ENCODE measurements at places on chromosomes 13 and 19. TPM values are rescaled to one million over a fixed set of nuclear protein-coding genes. Genes with fewer than 3 reads are reported as not detected.
A peak's percentile ranks its signal among the peaks of the same experiment; 100 is the strongest.

The ZNF526 gene
- 6.0 TPM for total RNA-seq

The ZNF579 gene
- 1.6 TPM for total RNA-seq

- no peaks in the 10 kb centered on the region for H3K36me3 ChIP-seq
- H3K4me3 ChIP-seq = no peak overlapping the region
- no peak overlapping the region for H3K27ac ChIP-seq
- DNase-seq = no peak
- no peaks in the 10 kb centered on the region for H3K4me1 ChIP-seq
These were observed 768.8 kb upstream of the SLC10A2 start for GRCh38 chr13:103835052-103835451.

DNA sequence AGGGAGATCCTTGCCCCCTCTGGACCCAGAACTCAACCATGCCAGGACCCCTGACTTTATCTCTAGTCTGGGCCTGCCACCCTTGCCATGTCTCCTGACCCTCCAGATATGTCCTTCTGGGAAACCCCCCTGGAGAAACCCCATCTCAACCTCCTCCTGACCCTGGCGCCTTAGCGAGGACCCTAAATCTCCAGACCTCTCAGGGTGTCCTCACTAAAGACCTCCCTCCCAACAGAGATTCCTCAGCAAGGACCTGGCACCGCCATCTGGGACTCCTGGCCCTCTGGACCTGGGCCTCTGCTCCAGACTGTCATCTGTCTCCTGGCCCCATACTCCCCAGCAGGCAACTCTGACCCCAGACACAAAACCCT lies 1.3 kb downstream of the KCNK6 start:
- DNase-seq = no peak
- no peaks in the 10 kb centered on the region for H3K27me3 ChIP-seq
- H3K4me1 ChIP-seq = no peaks in the 10 kb centered on the region
- peak overlapping the region; percentile 68 for H3K27ac ChIP-seq

DNA sequence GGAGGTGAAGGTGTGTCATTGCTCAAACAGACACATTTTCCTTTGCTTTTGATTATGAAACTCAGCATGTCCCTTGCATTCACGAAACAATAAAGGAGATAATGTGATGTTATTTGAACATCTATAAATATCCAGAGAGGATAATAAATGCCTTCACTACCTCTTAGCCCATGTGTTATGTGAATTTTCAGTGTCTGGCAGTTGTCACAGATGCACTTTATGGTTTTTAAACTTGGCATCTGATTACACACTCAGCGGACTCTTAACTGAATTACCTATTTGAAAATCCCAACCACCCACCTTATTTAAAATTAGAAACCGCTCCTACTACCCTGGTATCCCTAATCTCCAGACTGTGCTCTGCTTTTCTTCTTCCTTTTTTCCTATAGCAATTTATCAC lies 254.2 kb downstream of the COG6 start:
- no peak for DNase-seq
- H3K4me1 ChIP-seq = no peaks in the 10 kb centered on the region
- no peaks in the 10 kb centered on the region for H3K36me3 ChIP-seq
- H3K27me3 ChIP-seq = no peaks in the 10 kb centered on the region
- H3K4me3 ChIP-seq = no peak overlapping the region

Measured in breast epithelium (tissue), 4 donors.